ENCODE measurements at places on chromosomes 16 and 17.

- no peak for DNase-seq
Measured at GRCh38 chr17:31235110-31235509, 61.9 kb downstream of the OMG start.

DNA sequence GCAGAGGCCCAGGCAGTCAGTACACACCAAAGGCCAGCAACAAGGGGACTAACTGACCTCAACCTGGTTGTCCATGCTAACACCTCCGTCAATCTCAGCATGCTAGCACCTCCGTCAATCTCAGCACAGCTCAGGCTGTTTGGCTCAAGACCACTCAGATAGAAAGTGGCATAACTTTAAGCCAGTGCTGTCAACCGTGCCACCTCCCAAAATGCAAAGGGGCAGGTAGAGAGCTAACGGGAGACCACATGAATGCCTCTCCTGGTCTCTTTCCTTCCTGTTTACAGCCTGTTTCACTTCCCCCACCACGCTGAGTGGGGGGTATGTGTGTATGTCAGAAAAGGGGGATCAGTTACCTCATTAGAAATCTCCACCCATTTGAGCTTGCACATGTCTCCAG is 3.3 kb downstream of the UBTF start:
- no peak for DNase-seq

DNA sequence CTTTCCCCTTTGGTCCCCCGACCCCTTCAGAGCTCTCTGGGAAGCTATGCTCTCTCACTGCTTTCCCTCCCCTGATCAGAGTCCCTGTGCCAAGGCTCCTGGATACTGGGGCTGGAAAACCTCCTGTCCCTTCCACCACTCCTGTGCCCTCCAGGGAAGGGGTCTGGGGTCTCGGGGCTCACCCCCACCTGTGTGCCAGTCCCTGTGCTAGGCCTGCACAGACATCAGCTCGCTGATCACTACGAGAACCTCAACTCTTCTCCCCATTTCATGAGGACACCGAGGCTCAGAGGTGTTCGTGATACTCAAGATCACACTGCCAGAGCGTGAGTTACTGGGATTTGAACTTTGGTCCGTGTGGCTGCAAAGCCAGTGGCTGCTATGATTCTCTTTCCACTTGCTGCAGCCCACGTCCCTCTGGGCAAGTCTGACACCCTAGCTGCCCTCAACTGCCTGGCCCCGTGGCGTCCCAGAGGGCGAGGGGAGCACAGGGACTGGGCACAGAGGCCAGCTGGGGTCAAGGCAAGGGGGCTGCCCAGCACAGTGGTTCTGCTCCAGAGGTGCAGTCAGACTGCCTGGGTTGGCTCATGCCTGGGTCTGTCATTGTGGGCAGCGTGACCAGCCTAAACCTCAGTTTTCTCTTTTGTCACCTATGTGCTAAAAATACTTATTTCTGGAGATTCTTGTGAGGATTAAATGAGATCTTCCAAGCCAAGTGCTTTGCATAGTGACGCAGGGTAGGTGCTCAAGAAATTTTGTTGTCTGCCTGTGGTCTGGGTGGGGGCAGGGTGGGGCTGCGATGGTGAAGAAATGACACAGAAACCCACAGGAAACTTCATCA is 43.8 kb upstream of the TOB1 start:
- DNase-seq, result no peak

GRCh38 chr16:86245351-86245750 is 265.0 kb upstream of the FOXF1 start:
- DNase-seq, result no peak

GRCh38 chr17:2094891-2095535 is 40.1 kb downstream of the HIC1 start:
- DNase-seq, result no peak

DNA sequence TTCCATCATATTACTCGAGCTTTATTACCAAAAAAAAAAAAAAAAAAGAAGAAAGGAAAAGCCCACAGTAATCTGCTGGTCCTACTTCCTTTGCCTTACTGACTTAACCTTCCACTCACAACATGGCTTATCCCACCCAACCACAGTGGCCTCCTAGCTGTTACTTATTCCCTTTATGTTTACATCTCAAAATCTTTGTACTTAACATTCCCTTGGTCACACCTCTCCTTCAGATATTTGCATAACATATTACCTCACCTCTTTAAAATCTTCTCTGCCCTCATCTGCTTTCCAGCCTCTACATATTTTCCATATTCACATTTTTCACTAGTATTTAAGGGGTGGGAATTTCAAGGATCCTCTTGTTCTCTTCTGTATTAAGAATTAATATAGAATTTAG is 327.0 kb upstream of the TBX2 start:
- no peak for DNase-seq

GRCh38 chr17:37440424-37440823 is 33.7 kb downstream of the TADA2A start:
- DNase-seq, result no peak

Data from bone marrow (tissue), 2 donors.